CD4-positive, alpha-beta T cell treated with Interferon gamma for 1 hour (primary cell): ENCODE measurements at places on chromosomes 7 and 10.

DNA sequence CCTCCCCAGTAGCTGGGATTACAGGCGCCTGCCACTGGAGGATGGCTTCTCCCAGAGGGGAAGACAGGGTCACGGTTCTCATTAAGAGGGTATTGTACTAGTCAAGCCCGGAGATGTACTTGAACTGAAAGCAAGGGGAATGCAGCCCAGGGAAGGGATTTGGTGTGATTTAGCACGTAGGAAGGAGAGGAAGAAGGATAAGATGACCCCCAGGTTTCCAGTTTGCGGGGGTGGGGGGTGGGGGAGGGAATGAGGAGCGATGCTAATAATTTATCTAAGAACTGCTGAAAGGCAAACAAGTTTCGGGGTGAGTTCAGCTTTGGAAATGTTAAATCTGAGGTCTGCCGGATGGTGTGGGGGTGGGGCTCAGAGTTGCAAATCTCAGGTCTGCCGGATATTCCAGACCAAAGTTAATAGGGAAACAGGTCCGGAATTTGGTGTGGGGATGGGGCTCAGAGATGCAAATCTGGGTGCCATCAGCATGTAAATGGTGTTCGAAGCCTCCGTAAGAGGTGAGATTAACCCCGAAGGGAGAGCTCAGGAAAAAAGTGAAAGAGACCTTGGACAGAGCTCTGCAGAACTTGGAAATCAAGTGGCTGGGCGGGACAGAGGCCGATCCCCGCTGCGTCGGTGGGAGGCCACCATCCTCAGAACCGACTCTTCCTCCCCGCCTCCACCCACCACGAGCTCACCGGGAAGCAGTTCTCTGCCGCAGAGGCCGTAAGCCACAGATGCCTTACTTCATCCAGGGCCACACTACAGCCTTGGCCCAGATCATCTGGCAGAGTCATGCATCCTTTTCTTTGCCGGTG is 1.6 kb upstream of the SEPHS1 start:
- no peak for DNase-seq

GRCh38 chr10:92222603-92223262 is 68.1 kb downstream of the CPEB3 start:
- DNase-seq, result no peak

DNA sequence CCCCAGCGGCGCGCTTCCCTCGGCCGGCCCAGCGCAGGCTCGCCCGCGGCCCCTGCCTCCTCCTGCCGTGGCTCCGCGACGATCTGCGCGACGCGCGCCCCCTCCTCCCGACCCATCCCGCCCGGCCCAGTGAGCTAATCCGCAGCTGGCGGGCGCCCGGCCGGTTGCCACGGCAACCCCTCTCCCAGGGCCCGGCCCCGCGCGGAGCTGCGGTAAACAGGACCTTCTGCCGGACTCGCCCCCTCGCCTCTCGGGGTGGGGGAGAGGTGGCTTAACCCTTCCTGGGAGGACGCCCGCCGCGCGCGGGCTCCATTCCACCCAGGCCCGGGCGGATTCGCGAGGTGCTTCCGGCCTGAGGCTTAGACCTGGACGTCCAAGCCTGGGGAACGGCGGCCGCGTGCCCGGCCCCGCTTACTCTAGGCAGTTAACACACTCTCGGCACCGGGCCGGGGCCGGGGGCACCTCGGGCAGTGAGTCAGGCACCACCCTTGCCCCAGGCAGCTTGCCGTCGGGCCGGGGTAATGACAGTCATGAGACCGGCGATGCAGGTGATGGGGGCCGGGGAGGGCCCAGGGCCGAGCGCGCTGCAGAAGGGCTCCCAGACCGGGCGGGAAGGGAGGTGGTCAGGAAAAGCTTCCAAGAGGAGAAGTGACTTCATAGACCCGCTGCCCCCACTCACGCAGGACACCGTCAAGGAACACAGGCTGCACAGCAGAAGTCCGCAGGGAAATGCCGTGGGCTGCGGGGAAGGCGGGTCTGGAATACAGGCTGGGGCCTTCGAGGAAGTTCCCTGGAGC is at the start of gene DENND2A:
Gene DENND2A (minus strand): TSS at position 87 of the 797 bp plus-strand sequence. CDS start 38,416 bp downstream, outside the sequence.
- no peak for DNase-seq

DNA sequence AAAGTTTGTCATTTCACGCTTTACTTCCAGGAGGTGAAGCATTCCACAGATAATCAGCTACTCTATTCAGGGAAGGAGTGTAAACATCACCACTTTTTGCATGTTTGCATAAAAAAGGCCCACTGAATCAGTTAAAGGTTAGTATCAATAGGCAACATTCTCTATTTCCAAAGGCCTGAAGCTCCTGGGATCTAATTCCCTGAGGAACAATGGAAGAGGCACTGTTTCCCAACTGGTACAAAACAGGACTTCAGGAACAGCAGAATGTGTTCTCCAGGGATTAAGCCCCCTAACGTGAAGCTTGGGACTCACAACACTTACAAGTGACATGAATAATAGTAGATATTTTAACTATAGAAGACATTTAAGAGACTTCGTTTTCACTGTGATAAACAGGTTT is 6.1 kb downstream of the LRRN3 start:
- DNase-seq, result no peak

DNA sequence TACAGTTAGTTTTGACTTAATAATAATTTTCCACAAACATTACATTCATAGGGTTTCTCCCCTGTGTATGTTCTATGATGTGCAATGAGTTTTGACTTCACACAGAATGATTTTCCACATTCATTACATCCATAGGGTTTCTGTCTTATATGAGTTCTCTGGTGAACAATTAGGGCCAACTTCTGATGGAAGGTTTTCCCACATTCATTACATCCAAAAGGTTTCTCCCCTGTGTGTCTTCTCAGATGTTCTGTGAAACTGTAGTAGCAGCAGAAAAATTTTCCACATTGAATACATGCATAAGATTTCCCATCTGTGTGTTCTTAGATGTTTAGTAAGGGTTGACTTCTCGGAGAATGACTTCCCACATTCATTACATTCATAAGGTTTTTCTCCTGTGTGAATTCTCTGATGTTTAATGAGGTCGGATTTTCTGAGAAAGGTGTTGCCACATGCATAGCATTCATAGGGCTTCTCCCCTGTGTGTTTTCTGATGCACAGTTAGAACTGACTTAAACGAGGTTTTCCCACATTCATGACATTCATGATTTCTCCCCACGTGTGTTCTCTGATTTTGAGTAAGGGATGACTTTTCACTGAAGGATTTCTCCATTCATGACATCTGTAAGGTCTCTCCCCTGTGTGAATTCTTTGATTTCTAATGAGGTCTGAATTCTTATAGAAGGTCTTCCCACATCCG is 118.5 kb downstream of the ZNF33B start:
- DNase-seq, result no peak

- no peak for DNase-seq
These were observed 794 bp downstream of the PCGF6 start for GRCh38 chr10:103350175-103350516.

DNA sequence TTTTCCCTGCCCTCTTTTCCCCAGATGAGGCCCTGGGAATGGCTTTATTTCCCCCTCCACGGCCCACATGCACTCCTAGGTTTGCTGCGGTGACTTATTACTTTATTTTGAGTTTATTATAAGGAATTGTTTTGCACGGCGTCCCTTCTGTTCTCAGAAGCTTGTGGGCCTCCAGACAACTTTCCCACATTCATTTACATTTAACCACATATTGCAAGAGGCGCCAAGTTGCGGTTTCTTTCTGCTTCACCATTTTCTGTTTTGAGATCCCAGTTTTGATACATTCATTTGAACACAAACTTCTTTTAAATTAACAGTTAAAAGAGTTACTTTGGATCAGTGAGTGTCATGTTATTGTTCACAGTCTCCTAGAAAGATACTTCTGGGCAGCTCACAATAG is 532.5 kb upstream of the MGMT start:
- no peak for DNase-seq

DNA sequence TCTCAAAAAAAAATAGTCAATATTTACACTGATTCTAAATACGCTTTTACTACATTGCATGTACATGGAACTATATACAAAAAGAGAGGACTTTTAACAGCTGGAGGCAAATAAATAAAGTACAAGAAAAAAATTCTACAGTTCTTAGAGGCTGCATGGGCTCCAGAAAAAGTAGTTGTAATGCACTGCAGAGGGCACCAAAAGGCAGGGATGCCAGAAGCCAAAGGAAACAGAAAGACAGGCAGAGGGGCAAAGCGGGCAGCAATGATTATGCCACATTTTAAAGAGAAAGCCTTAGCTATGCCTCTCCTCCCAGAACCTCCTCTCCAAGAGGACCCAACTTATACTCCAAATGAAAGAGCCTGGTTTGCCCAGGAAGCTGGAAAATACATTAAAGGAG is 11.6 kb upstream of the ADCK2 start:
- DNase-seq, result no peak

DNA sequence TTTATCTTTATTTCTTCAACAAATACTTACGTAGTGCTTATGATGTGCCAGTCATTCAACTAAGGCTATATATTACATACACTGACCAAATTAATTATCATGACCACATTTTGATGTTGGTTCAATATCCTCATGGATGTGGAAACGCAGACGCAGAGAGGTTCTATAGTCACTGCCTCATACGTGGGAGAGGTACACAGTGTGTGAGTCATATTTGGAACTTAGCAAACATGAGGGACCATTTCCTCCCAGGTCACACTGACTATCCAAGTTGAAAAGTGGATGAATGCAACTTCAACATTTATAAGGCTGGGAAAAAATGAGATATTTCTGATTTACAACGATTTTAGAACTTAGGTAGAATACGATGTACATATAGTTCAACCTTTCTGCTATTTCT is 113.6 kb downstream of the PRLHR start:
- no peak for DNase-seq

- no peak for DNase-seq
These were observed 135.7 kb downstream of the PKD1L1 start for GRCh38 chr7:47812429-47813136.

DNA sequence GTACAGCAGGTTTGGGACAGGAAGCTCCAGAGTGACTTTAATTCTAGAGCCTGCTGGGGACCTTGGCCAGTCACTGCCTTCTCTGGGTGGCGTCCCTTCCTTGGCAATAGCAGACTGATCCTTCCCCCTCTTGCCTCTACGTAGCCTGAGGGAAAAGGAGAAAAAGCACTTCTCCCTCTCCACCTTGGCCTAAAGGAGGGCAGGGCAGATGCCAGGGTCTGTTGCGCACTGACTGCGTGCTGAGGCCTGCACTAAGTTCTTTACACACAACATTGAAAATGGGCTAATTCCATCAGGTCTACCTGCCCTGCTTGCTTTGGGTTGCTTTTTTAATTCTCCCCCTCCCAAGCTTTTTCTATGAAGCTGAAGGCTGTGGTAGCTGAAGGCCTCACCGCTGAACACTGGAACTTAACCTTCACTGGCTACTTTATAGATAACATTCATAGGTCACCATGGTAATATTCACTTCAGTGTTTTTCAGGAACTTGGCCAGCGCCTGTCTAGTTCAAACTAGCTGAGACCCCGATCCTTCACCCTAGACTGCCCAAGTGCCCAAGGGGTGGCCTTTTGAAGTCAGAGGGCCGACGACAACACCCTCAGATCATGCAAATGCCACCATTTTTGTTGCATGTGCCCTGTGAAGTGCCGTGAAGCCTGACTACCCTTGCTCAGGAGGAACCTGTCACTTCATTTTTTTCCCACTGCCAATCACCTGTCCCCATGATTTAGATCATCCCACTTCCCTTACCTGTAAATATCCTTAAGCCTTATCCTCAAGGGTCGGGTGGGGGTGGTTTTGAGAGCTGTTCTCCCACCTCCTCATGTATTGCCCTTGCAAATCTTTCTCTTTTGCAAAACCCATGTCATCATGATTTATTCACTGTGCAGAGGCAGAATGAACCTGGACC is 28.7 kb downstream of the PRF1 start:
- DNase-seq, result no peak

DNA sequence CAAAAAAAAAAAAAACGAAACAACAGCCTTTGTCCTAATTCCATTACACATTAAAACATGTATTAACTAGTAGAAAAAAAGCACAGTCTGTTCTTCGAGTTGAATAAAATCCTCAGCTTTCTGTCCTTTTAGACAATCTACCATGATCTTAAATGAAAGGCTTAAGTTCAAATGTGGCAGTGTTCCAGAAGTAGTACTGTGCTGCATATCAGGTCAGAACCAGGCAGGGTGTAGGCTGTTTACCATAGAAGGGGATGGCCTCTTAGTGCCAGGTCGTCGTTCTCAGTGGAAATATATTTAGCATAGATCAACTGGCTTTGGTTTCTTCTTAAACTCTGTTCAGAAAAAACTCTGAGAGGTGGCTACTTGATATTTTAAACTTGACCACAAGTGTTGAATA is 612.0 kb downstream of the CNTNAP2 start:
- no peak for DNase-seq

GRCh38 chr7:39493934-39494333 is 72.3 kb upstream of the YAE1 start:
- DNase-seq, result no peak

DNA sequence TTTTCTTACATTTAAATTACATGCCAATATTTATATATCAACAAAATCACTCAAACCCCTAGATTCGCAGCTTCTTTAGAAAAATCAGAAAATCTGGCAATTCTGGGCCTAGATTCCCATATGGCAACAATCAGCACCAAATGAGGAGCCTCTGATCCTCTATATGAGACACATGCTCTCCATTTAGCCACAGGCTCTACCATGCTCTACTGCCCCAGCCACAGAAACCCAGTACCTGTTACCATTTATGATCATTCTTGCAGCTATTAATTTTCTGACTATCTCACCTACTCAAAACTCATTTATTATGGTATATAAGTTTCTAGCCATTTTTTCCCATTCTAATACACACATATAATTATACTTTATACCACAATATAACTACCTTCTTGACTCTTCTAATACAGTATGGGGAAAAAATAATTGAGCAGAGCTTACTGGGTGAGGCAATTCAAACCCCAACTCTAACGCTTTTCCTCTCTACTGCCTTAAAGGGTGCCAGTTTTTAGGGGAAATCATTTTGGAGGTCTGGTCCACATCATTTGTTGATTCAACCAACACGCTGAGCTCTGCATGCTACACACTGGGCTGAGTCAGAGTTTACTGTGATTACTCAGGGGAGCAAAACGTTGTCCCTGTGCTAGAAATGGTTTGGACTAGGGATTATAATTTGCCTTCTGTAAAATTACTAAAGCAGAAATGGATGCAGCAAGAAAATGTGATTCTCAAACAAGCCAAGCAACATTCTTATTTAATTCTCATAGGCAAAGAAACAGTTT is 11.6 kb downstream of the PDLIM1 start:
- DNase-seq, result no peak

- no peak for DNase-seq
These were observed 29.9 kb downstream of the ADRB1 start for GRCh38 chr10:114073395-114074186.
